ENCODE measurements at places on chromosomes 5 and 9. TPM values are rescaled to one million over a fixed set of nuclear protein-coding genes. Genes with fewer than 3 reads are reported as not detected.
A peak's percentile ranks its signal among the peaks of the same experiment; 100 is the strongest.

- peak; percentile 3 for DNase-seq
These were observed 60.6 kb downstream of the RGS7BP start for GRCh38 chr5:64566310-64566916.

- no peak for DNase-seq
These were observed 129.6 kb upstream of the NMUR2 start for GRCh38 chr5:152534641-152535040.

Gene UGT3A2
- total RNA-seq: not detected

Gene MUSK
- not detected for total RNA-seq

Gene WDR38
- total RNA-seq: not detected
